Activated naive CD4-positive, alpha-beta T cell (primary cell): ENCODE measurements at places on chromosomes 5 and 9.

- no peak for DNase-seq
These were observed 49.7 kb downstream of the KIF24 start for GRCh38 chr9:34279411-34279810.

DNA sequence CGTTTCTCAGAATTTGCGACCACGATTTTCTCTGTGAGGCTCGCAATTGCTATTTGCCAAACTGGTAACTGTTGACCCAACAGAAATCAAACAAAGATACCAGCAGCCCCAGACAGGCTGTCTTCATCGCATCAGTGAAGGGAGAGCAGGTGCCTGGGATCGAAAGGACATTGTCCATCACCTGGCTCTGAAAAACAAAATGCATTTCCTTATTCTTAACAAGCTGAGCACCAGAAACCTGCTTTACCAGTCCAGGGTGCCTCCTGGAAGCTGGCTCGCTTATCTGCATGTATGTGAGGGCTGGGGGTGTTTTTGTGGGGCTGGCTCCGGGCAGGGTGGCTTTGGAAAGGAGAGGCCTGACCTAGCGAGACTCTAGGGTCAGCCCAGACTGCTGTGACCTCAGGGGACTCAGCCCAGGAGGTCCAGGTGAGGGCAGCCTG lies 24.7 kb downstream of the WWC1 start:
- DNase-seq: no peak

GRCh38 chr5:20556115-20556763 lies 568.2 kb upstream of the CDH18 start:
- no peak for DNase-seq

- no peak for DNase-seq
These were observed 106.3 kb downstream of the GDA start for GRCh38 chr9:72255569-72255968.

- no peak for DNase-seq
These were observed 172.2 kb downstream of the CDC42SE2 start for GRCh38 chr5:131436081-131436480.

- no peak for DNase-seq
These were observed 351.5 kb upstream of the KLF4 start for GRCh38 chr9:107841076-107841475.

- no peak for DNase-seq
These were observed 317.2 kb upstream of the GRAMD2B start for GRCh38 chr5:126106029-126106428.

- no peak for DNase-seq
These were observed 109.9 kb upstream of the C9orf72 start for GRCh38 chr9:27683181-27683580.

- DNase-seq: no peak
These were observed 322.6 kb downstream of the FBXL17 start for GRCh38 chr5:108059334-108059733.

DNA sequence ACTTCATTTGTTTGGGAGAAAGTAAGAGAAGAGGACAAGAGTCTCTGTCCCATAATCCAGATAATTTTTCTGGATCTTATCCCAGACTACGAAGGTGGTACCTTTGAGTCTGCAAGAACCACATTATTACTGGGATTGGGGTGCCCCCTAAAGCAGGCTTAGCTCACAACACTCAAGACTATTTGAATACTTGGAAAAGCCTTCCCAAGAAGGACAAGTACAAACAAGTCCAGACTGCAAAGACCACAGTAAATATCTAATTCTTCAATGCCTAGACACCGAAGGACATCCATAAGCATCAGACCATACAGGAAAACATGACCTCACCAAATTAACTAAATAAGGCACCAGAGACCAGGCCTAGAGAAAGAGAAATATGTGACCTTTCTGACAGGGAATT lies 40.2 kb upstream of the TMED7 start:
- DNase-seq: no peak

- DNase-seq: no peak
These were observed 134.1 kb downstream of the ACTBL2 start for GRCh38 chr5:57348376-57349140.

DNA sequence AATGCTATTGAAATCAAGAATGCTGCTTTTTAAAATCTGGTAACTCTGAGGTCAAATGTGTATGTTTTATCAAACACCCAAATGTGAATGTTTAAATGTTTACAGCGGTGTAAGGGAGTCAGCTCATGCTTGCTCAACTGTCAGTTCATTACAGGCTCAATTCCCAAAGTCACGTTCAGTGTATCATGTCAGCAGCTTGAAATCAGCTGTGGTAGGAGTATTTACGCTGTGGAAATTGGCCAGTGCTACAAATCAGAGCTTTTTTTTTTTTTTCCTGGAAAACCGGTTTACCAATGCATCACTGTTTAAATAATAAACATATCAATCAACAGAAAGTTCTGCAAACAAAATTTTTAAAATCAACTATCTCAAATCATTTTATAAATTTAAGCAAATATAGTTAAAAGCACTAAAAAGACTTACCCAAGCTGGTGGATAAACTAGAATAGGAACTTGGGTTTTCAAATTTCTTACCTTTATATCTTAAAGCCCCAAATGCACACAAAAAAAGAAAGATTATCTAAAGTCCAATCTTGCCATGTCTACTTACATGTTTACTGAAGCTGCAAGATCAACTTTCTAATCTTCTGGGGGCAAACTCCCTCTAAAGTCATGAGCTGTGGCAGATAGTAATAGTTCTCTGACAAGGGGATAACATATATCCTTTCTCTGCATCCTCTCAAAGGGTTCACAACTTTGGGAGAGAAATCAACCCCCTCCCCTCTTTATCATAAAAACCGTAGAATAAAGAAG lies 57.6 kb upstream of the GRAMD2B start:
- no peak for DNase-seq

- DNase-seq: no peak
These were observed 131.1 kb downstream of the ST8SIA4 start for GRCh38 chr5:100772006-100772405.

- DNase-seq: no peak
These were observed 39.4 kb downstream of the MRPL36 start for GRCh38 chr5:1760231-1760630.

DNA sequence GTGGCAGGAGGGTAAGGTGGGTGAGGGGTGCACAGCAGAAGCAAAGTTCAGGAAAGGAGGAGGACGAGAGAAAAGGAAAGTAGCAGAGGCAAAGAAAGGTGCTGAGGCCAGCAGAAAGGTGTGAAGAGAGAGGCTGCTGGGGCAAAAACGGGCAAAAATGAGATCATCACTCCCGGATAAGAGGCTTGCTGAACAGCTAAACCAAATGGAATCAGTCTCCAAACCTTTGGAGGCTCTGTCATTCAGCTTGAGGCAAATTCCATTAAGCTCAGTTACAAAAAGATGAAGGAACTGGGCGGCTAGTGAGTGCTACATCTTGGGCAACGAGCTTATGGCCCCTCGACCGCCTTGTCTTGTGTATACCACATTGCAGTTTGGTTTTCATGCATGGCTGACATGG lies 136.4 kb downstream of the FSTL4 start:
- no peak for DNase-seq

- no peak for DNase-seq
These were observed 68.8 kb upstream of the PANK3 start for GRCh38 chr5:168648016-168648415.

GRCh38 chr9:118962426-118962825 lies 406.8 kb downstream of the BRINP1 start:
- no peak for DNase-seq

- DNase-seq: no peak
These were observed 6.7 kb downstream of the FAM114A2 start for GRCh38 chr5:154031937-154032489.

GRCh38 chr5:13932561-13932960 lies 11.9 kb downstream of the DNAH5 start:
- no peak for DNase-seq

GRCh38 chr5:135608361-135608760 lies 29.6 kb upstream of the CXCL14 start:
- DNase-seq: no peak

GRCh38 chr9:109479822-109480221 lies 18.3 kb downstream of the PTPN3 start:
- DNase-seq: no peak

GRCh38 chr9:40909821-40910220 lies 218.7 kb downstream of the FOXD4L6 start:
- no peak for DNase-seq

DNA sequence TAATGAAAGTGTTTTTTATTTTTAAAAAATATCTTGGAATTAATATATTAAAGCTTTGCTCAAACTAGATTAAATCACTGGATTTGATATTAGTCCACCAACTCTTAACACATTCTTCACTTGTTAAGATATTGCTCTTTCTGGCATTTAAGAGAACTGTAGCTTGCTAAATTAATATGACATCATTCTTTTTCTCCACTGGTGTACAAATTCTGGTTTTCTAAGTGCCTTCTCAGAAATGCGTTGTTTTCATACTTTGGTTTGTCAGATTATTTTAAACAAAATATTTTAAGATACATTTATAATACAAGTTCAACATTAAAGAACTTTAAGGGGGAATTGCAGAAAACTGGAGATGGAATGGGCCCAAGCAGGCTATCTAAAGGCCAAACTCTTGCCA lies 87.6 kb upstream of the IFNE start:
- no peak for DNase-seq

DNA sequence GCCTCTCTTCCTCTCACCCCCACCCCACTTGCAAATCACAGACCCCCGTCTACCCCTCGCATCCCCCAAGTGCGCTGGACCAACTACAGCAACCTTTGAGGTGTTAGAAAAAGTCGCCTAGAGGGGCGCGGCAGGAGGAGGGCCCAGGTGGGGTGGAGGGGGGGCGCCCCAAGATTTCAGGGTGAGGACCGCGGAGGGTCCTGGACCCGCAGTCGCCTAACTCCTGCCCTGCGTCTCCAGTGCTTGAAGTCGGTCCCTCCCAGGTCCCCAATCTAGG lies 379 bp upstream of the EGFLAM start:
- DNase-seq: no peak

- no peak for DNase-seq
These were observed 13.3 kb upstream of the PSMD5 start for GRCh38 chr9:120855827-120856670.

- no peak for DNase-seq
These were observed 224.1 kb downstream of the MEF2C start for GRCh38 chr5:88658886-88659285.

DNA sequence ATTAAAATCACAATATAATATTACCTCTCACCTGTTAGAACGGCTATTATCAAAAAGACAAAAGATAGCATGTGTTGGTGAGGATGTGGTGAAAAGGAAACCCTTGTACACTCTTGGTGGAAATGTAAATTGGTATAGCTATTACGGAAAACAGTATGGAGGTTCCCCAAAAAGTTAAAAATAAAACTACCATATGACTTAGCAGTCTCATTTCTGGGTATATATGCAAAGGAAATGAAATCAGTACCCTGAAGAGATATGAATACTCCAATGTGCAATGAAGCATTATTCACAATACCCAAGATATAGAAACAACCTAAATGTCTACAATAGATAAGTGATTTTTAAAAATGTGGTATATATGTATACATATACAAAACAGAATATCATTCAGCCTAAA lies 199.9 kb downstream of the SNX18 start:
- no peak for DNase-seq

DNA sequence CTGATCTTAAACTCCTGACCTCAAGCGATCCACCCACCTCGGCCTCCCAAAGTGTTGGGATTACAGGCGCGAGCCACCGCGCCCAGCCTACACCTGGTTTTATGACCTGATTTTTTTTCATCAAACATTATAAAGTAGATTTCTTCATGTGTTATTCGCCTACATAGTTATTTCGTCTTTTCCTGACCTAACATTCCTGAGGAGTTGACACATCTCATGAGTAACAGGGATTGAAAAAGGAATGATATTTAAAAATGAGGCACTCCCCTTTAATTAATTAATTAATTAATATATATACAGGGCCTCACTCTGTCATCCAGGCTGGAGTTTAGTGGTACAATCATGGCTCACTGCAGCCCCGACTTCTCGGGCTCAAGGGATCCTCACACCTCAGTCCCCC lies 20.2 kb upstream of the MTMR12 start:
- DNase-seq: no peak

DNA sequence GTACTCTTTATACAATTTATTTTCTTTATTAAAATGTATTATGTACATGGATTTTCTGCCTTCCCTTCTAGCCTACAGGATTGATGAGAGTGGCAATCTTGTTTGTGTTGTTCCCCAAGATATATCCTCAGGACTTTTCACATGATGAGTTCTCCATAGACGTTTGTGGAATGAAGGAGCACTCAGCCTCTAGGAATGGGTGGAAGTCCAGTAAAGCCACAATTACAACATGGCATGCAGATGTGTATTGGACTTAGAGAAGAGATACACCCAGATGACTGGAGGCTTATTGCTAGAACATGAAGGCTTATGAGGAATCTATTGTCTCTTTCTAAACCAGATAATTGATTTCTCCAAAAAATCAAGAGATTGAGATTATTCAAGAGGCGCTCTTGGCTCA lies 8.2 kb upstream of the DOCK2 start:
- DNase-seq: no peak

DNA sequence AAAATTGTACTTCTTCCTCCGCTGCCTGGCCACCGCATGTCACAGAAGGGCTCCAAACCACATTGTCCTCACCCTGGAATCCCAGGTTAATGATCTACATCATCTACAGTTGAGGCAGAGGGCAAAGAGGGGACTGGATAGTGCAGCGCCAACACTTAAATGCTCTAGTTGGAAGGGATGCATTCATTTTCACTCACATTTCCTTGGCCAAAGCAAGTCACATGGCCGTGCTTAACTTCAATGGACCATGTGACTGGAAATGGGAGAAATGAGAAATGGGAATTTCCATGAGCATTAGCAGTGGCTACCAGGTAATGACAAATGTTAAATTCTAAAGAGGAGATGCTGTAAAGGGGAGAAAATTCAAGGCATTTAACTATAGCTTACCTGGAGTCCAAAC lies 13.3 kb upstream of the GNAQ start:
- no peak for DNase-seq

DNA sequence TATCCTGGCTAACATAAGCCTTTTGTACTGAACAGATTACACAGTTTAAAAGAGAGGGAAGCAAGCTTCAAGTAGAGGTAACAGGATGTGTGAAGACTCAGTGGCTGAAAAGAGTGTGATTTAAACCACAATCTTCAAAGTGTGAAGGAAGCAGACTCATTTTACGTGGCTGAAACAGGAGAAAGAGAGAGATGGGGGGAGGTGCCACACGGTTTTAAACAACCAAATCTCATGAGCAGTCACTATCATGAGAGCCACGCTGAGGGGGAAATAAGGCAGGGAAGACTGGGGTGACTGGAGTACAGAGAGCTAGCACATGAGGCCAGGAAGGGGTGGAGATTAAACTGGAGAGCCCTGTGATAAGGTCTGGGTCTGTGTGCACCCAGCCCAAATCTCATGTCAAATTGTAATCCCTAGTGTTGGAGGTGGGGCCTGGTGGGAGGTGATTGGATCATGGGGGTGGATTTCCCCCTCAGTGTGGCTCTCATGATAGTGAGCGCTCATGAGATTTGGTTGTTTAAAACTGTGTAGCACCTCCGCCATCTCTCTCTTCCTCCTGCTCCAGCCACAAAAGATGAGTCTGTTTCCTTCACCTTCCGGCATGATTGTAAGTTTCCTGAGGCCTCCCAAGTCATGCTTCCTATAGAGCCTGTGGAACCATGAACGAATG lies 318.6 kb upstream of the CD180 start:
- DNase-seq: no peak
